ENCODE measurements at places on chromosomes 13 and 19.

DNA sequence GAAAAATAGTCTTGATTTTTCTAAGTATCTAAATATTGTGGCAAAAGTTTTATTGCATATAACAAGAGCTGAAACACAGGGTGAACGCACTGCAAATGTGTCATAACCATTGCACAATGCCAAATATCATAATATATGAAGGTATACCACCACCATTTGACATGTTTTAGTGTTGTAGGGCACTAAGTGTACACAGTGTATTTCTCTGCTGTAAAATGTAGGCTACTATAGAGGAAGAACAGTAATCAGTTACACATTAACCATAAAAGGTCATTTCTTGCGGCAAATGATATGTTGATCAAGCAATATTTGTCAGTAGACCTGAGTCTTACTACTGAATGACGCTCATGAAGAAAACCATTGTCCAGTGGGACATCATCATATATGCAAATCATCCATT lies 18.3 kb upstream of the KLF5 start:
- DNase-seq = no peak

DNA sequence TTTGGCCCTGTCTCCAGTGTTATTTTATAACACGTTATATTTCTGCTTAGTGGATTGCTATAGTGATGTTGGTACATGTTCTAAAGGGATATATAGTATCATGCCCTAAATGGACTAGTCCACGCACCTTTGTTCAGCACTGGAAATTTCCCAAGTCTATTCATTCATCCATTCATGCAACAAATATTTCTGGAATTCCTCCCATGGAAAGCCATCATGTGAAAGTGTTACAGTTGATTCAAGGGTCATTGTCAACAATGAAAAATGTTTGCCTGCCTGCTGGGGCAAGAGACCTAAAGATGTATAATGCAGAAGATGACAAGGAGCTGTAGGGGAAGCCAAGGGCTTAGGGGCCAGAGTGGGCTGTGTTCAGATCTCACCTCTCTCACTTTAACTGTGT lies 10.8 kb upstream of the HSPH1 start:
- no peak for DNase-seq

DNA sequence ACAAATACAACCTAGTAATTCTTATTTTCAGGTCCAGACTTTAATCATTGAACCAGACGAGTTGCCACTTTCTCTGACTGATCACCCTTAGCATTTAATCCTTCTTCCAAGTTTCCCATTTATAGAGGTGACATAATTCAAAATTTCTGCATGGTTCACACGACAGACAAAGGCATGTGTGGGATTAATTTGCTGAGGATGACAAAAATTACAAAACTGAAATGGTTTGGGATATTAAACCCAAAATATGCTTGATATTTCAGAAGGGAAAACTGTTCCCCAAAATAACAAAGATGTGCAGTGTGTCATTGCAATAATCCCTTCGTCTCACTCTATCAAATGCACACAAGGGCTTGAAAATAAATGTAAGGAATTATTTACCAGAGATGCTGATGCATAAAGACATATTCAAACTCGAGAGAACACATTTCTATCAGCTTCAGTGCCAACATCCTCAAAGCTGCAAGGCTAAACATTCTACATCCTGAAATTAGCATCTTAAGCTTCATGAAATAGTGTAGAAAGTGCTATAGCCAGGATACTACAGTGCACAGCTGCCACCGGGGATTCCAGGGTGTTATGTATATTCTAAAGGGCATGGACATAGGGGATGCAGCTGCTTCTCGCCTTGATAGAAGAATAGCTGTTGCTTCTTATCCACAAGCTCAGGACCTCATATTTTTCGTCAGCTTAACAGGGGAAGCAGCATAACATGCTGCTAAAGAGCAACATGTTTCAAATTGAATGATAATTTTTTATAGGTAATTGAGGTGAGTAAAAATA lies 198.7 kb upstream of the SLITRK1 start:
- no peak for DNase-seq

DNA sequence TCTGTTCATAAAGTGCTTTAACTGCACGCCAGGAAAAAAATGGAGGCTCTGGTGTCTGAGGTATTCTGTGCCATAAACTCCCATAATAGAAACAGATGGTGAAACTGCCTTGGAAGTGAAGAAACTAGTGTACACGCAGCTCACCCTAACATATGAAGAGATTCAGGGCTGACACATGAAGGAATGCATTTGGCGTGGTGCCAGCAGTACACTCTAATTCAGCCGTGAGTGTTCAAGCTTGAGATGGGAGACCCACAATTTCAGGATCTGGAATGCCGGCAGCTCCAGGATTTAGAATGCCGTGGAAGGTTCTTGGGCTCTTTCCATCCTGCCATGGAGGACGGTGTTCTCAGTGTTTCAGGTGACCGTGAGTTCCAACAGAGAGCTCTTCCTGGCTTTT lies 478.4 kb downstream of the TSHZ3 start:
- DNase-seq = no peak

- no peak for DNase-seq
Measured at GRCh38 chr19:10805758-10806247, 30.2 kb downstream of the TMED1 start.

DNA sequence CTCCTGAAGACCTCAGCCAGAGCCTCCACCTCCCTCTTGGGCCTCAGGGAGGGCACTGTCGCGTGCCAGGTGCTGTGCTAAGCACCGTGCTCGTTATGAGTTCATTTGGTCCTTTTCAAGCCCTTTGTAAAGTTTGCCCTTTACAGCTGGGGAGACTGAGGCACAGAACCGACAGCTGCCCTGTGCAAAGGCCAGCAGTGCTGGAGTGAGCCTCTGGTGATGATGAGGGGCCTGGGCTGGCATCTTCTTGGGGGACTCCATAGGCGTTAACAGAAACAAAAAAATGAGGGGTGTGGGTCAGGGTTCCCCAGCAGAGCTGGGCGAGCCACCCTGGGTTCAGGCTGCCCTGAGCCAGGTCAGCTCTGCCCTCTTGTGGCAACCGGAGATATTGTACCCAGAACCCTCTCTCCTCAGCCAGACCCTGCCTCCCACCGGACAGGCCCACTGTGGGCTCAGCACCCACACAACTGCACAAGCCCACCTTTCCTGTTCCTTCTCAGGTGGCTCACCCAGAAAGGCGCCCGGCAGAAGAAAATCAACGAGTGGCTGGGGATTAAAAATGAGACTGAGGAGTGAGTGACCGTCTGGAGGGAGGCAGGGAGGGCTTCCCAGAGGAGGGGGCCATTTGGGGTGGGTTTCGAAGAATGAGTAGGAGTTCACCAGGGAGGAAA lies 5.5 kb upstream of the IFI30 start:
- peak; percentile 26 for DNase-seq

DNA sequence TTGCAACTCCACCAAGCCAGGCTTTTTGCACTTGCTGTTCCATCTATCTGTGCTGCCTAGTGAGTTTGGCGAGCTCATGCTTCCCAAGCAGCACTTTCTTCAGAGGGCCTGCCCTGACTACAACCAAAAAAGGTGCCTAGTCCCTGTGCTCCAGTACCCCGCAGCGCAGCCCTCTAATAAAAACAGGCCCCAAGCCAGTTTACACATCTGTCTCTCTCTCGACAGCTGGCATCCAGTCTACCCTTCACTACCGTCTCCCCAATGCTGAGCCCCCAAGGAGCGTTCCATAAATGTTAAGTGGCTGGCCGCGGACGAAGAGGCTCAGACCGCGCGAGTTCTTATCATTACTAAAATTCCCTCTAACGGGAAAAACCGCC lies 512 bp downstream of the MED4 start:
- no peak for DNase-seq

GRCh38 chr13:48492096-48492440 lies 40.8 kb downstream of the RCBTB2 start:
- DNase-seq = no peak

DNA sequence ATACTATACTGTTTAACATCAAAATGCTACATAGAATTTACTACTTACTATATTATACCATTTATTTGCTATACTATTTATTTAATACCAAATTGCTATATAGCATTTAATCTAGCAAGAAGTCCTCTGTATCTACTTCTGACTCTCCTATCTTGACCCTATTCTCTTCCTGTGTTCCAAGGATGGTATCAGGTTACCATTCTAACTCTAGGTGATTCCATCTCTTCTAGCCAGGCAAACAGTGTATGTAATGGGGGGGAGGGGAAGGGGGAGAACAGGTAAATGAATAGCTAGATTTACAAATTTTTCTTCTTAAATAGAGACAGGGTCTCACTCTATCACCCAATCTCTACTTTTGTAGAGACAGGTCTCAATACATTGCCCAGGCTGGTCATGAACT lies 200.3 kb downstream of the DIAPH3 start:
- DNase-seq = no peak

GRCh38 chr19:12974301-12975220 lies 5.2 kb downstream of the DAND5 start:
- DNase-seq = no peak

- no peak for DNase-seq
Measured at GRCh38 chr19:51207747-51208146, 17.1 kb upstream of the CD33 start.

DNA sequence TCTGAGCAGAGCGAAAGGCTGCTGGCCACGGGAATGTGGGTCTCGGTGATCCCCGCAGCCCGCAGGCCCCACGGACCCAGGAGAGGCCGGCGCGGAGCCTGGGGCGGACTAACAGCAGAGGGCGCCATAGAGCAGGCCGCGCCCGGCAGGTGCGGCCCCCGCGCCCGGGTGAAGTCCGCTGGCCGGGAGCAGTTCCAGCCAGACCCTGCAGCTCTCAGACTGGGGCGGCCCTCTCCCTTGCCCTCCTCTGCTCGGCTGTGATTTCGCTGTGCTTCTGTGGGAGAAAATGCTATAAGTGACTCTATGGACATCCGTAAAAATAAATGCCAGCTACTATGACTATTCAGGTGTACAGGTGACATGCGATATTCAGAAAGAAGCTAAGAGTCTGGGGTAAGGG lies 37.7 kb downstream of the GSX1 start:
- no peak for DNase-seq

DNA sequence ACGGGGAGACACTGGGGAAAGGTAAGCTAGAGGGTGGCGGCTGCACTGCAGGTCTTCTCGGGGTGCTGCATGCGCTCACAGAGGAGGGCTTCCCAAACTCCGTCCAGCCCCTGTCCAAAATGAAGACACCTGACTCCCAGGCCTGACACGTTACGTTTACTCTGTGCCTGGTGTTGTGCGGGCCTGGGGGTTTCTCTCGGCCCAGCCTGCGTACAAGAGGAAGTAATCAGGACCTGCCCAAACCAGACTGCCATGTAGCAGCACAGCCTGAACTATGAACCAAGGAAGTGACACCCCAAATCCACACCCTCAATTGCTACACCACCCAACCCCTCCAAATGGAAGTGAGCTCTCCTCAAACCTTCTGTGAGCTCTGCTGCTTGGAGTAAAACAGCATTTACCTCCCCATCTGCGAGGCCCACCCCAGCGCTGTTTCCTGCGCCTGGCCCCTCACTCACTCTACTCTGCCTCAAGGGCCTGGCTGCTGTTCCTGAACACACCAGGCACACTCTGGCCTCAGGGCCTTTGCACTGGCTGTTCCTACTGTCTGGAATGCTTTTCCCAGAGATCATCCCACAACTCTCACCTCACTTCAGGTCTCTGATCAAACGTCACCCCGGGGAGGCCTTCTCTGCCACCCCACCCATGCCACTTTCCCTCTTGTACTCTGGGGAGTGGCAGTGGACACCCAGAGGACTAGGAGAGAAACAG lies 3.0 kb downstream of the HSPBP1 start:
- no peak for DNase-seq

DNA sequence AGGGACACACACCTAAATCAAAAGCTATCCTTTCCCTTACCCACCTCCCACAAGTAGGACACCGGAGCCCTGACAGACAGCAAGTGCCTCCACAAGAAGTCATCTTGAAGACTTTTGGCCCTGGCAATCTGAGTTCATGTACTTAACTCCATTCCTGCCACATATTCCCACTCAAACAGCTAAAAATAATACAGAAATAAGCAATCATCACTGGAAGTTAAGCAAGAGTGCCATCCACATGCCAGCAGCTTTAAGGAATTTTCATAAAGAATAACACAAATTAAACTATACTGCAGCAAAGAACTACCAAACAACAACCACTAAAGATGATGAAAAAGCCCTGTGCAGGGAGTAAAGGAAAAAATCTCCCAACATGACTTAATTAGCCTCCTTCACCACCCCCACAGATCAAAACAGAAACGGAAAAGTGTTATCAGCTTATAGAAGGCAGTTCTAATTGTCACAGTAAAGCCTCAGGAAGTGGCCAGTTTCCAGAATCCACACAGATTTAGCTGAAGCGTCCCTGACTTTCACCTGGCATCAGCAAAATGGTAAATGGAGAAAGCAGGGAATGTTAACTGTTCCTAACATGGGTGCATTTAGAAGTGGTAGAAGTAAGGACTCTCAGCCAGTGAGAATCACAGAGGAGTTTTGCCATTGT lies 343.9 kb downstream of the TBC1D4 start:
- DNase-seq = no peak

- DNase-seq = no peak
Measured at GRCh38 chr13:97502706-97503105, 68.7 kb downstream of the RAP2A start.

DNA sequence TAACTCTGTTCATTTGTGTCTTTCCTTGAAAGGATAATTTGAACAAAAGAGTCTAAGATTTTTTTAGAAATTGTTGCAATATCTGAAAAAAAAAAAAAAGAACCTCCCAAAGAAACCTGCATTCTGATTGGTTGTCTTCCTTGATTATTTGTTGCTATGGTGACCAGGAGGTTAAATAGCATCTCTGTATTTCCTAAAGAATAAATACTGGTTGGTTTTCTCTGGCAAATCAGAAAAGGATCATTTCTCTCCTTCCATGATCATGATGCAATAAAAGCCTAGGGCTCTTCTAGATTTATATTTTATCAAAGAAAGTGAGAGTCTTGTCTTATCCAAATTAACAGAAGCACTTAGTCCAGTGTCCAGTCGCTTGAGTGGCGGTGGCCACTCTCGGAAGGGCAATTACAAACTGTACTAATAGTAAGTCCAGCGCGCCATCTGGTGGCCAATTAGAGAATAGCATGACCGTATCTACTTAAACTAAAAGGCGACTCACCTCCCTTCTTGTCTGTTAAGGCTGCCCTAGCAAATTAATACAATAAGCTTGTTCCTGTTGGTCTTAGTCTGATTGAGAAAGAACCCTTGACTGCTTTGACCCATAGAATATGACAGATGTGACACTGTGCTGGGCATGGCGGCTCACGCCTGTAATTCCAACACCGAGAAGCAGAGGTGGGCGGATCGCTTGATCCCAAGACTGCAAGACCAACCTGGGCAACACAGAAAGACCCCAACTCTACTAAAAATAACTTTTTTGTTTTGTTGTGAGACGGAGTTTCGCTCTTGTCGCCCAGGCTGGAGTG lies 47.0 kb upstream of the PNMA8B start:
- DNase-seq = peak; percentile 22

GRCh38 chr13:95217920-95218830 lies 83.1 kb downstream of the ABCC4 start:
- no peak for DNase-seq

GRCh38 chr19:20273951-20274570 lies 107.0 kb downstream of the ZNF486 start:
- no peak for DNase-seq

Data from hypothalamus (tissue), 51 donors.